Right lung (tissue), 10 donors: ENCODE measurements at places on chromosomes 7 and 10. TPM values are rescaled to one million over a fixed set of nuclear protein-coding genes. Genes with fewer than 3 reads are reported as not detected.

Gene ASB15
- not detected for polyA plus RNA-seq

Gene SUN3
- polyA plus RNA-seq, result 0.53 TPM

Gene SLC25A28
- polyA plus RNA-seq, result 49.4 TPM

DNA sequence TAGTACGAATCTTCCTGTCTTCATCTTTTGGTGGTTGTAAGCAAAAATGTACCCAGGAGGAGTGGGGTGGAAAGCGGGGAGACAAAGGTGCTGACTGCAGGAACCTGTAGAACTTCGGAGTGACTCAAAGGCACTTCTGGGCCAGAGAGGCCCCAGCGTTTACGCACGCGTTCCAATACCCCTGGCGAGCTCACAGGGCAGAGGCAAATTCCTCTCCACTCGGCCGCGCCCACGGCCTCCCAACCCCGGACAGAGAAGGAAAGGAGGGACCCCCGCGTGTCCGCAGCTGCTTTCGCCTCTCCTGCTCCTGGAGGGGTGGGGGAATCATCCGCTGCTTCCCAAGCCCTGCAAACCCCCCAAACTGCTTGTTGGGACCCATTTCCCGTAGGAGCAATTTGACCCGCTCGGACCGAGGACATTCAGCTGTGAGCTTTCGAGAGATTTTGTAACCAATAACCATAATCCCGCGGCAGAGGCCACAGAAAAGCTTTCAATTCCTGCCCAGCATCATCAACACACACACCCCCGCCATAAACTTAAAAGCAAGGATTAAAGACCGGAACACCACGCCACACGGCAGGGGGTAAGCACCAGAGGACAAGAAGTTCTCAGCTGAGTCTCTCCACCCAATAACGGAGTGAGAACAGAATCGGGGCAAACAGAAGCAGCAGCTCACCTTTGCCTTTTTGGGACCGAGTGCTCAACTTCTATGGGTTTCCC is 2.3 kb downstream of the IGF2BP3 start:
- peak; percentile 66 for DNase-seq

DNA sequence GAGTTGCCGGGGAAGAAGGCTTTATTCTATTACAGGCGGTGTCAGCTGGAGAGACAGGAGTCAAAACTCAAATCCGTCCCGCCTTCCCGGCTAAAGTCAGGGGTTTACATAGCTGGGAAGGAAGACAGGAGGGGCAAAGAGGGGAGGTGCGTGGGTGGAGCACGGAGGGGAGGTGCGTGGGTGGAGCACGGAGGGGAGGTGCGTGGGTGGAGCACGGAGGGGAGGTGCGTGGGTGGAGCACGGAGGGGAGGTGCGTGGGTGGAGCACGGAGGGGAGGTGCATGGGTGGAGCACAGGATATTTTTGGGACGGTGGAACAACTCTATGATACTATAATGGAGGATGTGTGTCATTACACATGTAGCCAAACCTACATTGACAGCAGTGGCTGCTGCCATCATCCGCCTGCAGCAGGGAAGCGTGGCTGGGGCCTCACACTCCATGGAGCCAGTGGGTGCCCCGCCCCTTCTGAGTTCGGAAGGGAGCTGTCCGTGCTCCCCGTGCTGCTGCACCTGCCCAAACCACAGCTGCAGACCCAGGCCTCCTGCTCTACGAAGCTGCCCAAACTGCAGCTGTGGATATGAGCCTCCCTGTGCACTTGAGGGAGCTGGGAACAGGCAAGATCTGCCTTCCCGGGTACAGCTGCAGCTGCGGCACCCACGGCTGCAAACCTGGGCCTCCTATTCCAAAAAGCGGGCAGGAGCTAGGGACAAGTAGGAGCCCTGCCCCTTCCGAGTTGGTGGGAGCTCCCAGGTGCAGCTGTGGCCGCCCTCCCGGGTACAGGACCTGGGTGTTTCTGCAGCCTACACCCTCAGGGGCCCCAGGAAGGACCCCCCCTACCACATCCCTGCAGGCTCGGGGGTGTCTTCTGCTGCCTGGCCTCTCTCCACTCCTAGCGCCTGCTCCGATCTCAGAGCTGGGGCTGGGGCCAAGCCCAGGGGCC is 119.4 kb downstream of the DYNC2I1 start:
- no peak for DNase-seq

GRCh38 chr7:150988230-150989226 is 2.3 kb upstream of the NOS3 start:
- DNase-seq, result no peak

DNA sequence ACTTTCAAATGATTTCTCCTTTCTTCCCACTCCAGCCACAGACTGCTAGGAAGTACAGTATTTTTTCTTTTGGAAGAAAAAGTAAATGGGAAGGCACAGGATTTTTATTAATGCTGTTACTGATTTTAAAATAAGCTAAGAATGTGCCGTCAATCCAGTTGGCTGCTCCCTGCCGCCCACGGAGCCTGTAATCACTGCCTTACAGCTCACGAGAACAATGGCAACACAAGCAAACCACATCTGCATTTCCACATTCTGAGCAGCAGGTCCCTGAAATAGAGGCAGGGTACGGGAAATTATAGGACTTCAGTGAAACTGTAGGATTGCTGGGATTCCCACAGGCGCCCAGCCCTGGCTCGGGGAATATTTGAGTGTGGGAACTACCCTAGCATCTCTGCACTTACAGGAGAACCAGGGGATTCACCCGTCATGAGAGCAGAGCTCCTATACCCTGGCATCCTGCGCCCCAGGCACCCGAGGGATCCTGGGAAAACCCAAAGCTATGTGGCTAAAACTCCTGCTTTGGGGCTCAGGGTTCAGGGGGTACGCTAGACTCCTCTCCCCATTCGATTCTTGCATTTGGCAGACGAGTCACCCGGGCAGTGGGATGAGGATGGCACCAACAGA is 72.9 kb upstream of the TNS3 start:
- no peak for DNase-seq
